NCI-H2029 treated with DMSO at 0.1 percent for 48 hours (cell line): ENCODE measurements at places on chromosomes 7 and 10.
A peak's percentile ranks its signal among the peaks of the same experiment; 100 is the strongest.

GRCh38 chr7:155471718-155472117, 13.8 kb downstream of the EN2 start:
- no peak for DNase-seq

GRCh38 chr7:27747589-27748368, 7.8 kb downstream of the TAX1BP1 start:
- DNase-seq: no peak

GRCh38 chr10:33273295-33274002, 61.0 kb downstream of the NRP1 start:
- peak; percentile 14 for DNase-seq

DNA sequence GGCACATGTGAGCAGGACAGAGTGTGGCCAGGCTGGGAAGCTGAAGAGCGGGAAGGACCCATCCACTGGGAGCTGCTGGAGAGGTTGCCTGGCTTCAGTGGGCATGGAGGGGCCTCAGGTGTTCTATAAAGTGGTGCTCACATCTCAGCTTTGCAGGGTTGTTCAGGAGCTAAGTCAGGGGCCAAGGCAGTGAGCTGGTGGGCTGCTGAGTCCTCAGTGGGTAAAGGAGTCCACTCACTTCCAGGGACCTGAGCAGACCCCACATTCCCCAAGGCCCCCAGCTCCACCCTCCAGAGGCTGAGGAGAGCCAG, 28.8 kb upstream of the C10orf53 start:
- DNase-seq: no peak
